ENCODE measurements at places on chromosomes 3 and 15. TPM values are rescaled to one million over a fixed set of nuclear protein-coding genes. Genes with fewer than 3 reads are reported as not detected.

GRCh38 chr15:65857718-65858402 lies 11.4 kb upstream of the RAB11A start:
- no peak for DNase-seq

DNA sequence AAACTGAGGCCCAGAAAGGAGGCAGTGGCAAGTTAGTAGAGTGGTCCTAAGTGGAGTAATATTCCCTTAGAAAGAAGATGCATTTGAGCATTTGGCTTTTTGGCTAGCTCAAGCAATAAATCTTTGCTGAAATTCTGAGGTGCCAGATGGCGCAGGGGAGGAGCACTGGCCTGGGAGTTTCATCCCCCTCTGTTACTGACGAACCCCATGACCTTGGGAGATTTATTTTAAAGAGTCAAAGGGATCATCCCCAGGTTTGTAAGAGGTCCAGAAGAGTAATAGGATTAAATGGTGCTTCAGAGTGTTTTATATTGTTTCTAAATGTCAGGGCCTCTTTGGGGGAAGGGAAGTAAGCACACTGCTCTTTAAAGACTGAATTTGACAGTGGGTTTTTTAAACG lies 85.1 kb upstream of the PIAS1 start:
- no peak for DNase-seq

GRCh38 chr3:156551261-156551660 lies 3.7 kb downstream of the SSR3 start:
- no peak for DNase-seq

DNA sequence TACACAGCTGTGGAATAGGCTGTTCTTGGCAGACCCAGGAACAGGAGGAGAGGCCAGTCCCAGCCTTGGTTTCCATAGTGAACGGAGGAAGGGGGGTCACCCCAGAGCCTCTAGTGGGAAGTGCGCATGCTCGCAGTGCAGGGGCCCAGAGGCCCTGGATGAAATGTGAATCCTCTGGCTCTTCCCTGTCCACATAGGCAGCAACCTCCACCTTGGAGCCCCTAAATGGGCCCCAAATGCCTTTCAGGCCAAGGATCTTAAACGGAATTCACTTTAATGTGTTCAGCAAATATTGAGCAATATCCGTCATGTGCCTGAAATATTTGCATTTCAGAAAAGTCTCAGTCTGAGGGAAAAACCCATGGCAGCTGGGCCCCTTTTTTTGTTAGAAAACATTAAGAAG lies 3.3 kb upstream of the NDN start:
- DNase-seq: peak; percentile 73

Gene SRGAP3
- total RNA-seq: 15.7 TPM

Gene SPTBN5
- 2.5 TPM for total RNA-seq
